ENCODE measurements at places on chromosomes 3 and 15.

GRCh38 chr3:105811518-105812193, 57.2 kb downstream of the CBLB start:
- DNase-seq: no peak

DNA sequence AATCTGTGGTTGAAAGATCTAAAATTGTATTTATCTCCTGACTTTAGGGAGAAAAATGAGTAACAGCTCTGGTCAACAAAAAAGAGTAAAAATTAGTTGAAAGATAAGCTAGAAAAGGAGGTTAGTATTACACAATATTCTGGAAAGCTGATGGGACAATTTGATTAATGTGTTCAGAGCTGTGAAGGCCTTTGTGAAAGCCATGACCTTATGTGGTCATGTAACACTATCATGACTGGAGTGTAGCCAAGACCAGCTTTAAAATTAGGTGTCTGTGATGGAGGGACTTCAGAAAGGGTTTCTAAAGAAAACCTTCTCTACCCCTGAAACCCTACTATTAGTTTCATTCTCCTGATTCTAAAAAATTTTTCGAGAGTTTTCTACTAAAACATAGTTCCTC, 127.2 kb downstream of the NFKBIZ start:
- DNase-seq: no peak

DNA sequence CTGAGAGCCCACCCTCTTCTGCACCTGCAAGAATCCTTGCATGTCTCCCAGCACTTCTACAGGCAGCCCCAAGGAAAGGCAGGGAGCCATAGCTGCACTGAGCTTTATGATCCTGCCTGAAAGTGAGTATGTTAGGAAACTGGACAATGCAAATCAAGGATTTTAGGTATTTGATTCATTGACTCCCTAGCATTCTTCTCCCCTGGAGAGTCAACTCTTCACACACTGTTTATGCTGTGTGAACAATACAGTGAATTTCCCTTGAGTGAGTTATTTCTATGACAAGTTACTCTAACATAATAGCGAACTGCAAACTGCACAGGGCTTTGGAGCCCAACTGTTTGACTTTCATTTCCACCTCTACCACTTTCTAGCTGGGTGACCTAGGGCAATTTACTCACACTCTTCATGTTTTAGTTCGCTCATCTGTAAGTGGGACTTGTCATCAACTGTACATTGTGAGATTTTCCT, 96.0 kb upstream of the PHLDB2 start:
- no peak for DNase-seq

DNA sequence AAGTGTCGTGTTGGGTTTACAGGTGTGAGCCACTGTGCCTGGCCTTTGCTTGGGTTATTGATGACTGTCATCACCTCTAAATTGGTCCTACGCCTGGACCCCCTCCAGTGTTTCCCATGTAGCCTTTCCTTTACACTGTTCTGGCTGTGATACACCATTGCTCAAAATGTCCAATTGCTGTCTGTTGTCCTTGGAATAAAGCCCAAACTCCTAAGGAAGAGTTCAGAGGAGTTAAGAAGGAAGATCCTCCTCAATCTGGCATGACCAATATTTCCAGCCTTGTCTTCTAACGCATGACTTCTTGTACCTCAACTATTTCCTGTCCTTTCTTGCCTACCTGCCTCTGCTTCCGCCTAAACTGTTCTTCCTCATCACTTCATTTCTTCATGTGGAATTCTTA, 113.1 kb downstream of the POLR2M start:
- no peak for DNase-seq

GRCh38 chr3:165786013-165786412, 51.2 kb downstream of the BCHE start:
- no peak for DNase-seq

GRCh38 chr3:148601766-148602685, 95.7 kb upstream of the AGTR1 start:
- no peak for DNase-seq

- no peak for DNase-seq
These were observed 2.7 kb downstream of the TATDN2 start for GRCh38 chr3:10251006-10251405.

DNA sequence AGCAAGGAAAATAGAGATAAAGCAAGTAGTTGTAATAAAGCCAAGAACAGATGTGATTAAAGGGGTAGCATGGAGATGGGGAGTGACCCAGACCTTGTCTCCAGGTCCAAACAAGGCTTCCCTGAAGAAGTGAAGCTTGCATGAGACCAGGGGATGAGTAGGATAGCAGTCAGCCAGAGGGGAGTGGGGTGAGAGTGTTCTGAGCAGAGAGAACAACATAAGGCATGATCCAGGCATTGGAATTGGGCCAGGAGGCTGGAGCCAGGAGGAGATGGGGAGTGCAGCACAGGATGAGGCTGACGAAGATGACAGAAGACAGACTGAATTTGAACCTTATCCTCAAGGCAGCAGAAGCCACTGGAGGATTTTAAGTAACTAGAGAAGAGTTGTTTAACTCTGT, 7.2 kb downstream of the TMOD2 start:
- no peak for DNase-seq

DNA sequence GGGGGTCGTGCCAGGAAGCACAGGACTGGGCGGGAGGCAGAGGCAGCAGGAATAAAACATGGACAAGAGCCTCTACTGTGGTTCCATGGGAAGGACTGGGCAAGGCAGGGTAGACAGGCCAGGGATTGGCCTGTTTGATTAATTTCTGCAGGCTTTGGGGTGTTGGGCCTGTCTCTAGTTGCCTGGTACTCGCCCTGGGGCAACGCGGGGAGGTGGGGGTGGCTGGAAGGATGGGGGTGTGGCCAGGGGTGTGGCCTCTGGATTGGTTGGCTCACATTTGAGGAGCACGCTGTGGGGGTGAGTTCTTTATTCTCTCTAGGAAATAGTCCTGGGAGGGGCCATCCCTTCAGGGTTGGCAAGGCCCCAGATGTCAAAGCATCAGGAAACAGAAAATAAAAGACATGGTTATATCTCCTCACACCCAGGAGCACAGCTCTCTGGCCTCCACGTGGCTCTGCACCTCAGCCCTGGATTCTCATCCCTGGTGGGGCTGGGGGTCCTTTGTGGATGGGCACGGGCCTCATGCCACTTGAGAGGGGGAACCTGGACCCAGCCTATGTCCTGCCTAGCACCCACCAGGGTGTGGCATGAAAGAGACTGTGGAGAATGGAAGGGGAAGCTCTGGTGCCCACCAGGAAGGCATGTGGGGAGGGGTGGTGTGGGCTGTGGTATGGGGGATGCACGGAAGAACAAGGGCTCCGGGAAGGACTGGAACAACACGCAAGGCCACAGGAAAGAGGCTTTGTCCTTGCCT, 223.0 kb upstream of the LYSMD4 start:
- no peak for DNase-seq

- no peak for DNase-seq
These were observed 25.8 kb downstream of the CCDC12 start for GRCh38 chr3:46950650-46951241.

GRCh38 chr15:99917252-99917651, 184.0 kb upstream of the LYSMD4 start:
- DNase-seq: no peak

DNA sequence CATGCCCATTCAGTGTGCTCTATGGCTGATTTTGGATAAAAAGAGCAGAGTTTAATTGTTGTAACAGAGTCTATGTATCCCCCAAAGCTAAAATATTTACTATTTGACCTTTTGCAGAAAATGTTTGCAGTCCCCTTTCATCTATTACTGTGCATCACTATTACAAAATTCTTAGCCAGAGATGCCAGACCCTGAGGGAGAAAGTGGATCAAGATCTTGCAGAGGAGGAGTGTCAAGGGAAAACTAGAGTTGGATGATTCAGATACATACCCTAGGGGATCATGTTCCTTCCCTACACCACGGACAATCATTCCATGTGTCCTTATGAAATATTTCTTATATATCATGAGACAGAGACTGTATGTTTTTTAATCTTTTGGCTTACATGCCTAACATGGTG, 68.6 kb upstream of the TPRG1 start:
- no peak for DNase-seq

GRCh38 chr3:178532476-178532875, 3.8 kb upstream of the KCNMB2 start:
- no peak for DNase-seq
